Hindlimb muscle (tissue), 1 donor: ENCODE measurements at places on chromosomes 11 and 22.

- DNase-seq, result no peak
Measured at GRCh38 chr11:37948258-37948657, 1350.2 kb upstream of the RAG2 start.

GRCh38 chr11:21634956-21635355 is 557.9 kb upstream of the ANO5 start:
- DNase-seq, result no peak

- no peak for DNase-seq
Measured at GRCh38 chr11:134207538-134208239, 16.1 kb downstream of the NCAPD3 start.

DNA sequence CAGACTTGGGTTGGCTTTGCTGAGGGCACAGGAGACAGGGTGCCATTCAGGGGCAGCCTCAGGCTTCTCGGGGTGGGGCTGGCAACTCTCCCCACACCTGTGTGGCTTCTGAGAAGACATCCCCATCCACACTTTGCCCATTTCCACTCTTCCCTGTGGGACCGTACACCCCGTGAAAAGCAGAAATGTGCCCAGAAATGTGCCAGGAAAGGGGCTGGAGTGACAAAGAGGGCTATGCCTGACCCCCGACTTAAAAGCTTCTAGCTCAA is 50.6 kb downstream of the SGSM3 start:
- DNase-seq, result no peak

GRCh38 chr11:31641477-31642062 is 132.0 kb downstream of the ELP4 start:
- no peak for DNase-seq

DNA sequence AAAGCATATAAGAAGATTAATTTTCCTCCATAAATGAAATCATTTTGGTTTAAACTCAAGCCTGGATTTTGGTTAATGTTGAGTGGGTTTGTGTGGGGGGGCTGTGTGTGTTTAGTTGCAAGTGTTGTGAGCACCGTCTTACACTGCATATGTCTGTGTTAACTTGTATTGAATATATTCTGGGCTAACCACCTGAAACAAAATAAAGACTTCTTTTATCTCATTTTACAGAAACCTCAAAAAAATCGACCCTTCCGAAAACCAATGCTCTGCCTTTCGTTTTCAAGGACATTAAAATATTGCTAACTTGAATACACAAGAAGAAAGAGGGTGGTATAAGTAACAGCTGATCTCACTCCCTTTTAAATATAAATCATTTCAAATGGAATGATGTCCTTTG is 192.2 kb upstream of the BLID start:
- no peak for DNase-seq
